Tibial nerve (tissue), 4 donors: ENCODE measurements at places on chromosomes 12 and 14.

DNA sequence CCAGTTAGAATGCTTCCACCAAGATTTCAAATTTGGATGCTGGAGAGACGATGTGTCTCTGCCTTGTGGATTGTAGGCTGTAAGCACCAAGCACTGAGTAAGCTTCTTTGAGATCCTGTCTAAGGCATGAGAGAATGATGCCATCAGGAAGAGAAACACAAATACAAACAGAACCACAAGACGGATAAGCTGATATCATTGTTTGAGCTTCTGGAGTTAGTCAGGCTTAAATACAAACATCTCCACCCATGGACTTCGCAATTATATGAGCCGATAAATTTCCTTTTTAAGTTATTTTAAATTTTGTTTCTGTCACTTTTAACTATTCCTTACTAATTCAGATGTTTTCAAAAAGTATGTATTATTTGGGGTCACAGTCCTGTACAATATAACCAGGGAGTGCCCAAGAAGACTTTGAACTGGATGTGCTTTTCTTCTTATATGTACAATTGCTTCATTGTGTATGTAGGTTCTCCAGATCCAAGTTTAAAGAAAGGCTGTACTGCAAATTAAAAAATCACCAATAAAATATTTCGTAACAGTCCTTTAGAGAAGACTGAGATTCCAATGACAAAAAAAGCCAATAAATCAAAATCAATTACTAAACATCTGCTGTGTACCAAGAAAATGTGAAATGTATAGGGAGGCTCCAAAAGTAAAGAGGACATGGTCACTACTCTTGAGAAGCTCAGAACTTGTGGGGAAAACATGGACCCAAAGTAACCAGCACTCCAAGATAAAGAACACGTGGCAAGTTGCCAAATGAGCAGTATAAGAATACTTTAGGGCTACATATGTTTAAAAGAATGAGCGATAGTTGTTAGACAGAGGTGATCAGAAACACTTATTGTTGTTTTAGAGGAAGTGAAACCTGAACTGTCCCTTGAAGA is 274.1 kb downstream of the ADAMTS20 start:
- no peak overlapping the region for H3K4me3 ChIP-seq
- no peak overlapping the region for H3K27ac ChIP-seq
- no peaks in the 10 kb centered on the region for H3K27me3 ChIP-seq
- no peaks in the 10 kb centered on the region for H3K36me3 ChIP-seq

- no peaks in the 10 kb centered on the region for H3K27me3 ChIP-seq
- no peaks in the 10 kb centered on the region for H3K4me1 ChIP-seq
- H3K27ac ChIP-seq: no peak overlapping the region
- H3K36me3 ChIP-seq: no peaks in the 10 kb centered on the region
- H3K4me3 ChIP-seq: no peak overlapping the region
- DNase-seq: no peak
These were observed 170.6 kb downstream of the CRADD start for GRCh38 chr12:93847517-93848474.

GRCh38 chr12:95102916-95103671 is 29.7 kb upstream of the NR2C1 start:
- H3K4me3 ChIP-seq: no peak overlapping the region
- no peaks in the 10 kb centered on the region for H3K27me3 ChIP-seq
- H3K36me3 ChIP-seq: no peaks in the 10 kb centered on the region
- no peaks in the 10 kb centered on the region for H3K4me1 ChIP-seq

DNA sequence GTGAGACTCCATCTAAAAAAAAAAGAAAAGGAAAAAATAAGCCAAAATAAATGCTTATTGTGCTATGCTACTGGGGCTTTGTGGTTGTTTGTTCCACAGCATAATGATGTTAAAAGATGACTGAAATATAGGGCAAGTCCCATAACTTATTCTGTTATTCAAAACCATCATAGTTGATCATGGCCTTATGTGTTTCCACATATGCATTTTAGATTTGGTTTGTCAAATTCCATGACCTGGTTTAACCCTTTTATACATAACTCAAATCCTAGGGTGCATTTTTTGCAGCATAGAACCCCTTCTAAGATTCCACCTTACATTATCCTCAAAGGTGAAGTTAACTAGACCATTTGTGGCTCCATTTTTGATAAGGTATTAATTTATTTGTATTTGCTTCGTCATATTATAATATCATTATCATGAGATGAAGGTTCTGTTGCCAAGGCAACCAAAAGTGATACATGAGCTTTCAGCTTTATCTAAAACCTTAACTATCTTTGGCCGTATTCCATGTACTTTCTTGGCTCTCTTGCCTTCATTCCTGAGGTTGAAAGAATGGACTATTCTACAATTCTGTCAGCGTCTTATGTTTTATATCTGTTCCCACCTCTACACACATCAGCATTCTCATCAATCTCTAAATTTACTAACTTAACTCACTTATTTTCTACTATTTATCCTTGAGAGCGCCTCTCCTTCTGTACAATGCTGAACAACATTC is 138.7 kb upstream of the DYRK2 start:
- H3K27ac ChIP-seq: no peak overlapping the region
- no peaks in the 10 kb centered on the region for H3K36me3 ChIP-seq
- DNase-seq: no peak
- H3K27me3 ChIP-seq: no peaks in the 10 kb centered on the region
- H3K4me3 ChIP-seq: no peak overlapping the region

GRCh38 chr14:92633274-92633616 is 115.2 kb downstream of the LGMN start:
- no peak overlapping the region for H3K4me3 ChIP-seq
- H3K4me1 ChIP-seq: peaks cover 14% of the 10 kb centered on the region
- DNase-seq: no peak

DNA sequence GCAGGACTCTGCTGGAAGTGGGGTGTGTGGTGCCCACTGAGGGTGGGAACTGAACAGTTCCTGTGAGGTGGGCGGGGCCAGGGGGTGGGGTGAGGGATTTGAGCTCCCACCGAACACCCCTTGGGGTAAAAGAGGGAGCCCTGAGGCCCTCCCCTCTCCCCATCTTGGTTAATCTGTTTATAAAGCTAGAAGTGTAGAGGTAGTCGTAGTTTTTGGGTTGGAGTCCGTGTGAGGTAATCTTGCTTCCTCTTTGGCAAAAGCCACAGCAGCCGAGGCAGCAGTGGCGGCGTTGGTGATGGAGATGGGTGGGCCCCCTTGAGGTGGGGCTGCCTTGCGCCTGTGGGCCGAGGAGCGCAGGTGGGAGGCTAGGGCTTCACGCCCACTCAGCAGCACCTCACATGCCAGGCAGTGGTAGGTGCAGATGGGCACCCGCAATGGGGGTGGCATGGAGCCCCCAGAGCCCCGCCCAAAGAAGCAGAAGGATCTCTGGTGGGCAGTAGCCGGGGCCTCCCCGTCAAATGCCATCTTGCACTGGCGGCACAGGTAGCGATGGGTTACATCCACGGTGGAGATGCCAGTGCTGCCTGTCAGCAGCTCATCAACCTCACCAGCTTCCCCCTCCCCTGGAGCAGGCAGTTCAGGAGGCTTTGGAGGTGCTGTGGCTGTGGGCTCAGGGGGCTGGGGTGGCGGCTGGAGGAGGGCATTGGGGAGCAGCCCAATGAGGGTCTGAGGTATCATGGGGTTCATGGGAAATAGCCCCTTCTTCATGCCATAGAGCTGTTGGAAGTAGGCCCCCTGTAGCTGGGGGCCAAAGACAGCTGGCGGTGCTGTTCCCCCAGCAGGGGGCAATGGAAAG is 29.6 kb downstream of the ZFHX2 start:
- no peak overlapping the region for H3K4me3 ChIP-seq
- H3K36me3 ChIP-seq: no peaks in the 10 kb centered on the region
- no peak overlapping the region for H3K27ac ChIP-seq
- no peaks in the 10 kb centered on the region for H3K27me3 ChIP-seq
- DNase-seq: no peak

DNA sequence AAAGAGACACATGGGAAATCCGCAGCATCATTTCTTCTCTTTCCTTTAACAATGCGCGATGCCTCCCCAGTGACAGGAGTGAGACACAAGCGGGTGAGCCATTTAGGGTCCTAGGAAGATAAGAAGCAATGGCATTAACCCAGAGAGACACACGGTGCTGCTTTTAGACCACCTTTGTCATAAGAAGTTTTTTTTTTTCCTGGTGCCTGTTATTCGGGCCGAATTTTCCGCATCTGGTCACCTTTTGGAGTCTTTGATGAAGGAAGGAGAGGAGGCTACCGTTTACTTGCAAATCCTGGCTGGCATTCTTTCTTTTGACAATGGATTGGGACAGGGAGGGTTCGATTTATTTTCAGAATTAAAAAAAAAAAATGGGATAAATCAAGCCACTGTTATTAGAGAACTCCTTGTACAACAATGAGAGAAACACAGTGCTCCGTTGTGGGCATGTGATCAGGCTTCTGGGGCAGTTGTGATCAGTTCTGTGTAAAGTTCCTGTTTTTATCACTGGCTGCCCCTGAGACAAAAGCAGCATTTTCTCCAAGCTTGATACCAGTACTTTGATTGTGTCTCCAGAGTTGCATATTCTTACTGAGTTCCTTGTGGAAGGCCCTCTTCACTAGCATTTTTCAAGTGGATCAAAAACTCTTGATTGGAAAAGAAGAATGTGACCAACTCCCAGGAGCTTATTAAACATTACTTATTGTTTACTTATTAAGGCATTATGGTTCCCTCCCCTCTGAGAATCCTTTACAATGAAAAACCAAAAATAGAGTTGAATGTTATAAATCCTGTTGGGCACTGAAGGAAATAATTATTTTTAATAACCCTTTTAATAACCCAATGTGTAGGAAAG is 1.1 kb downstream of the DIP2B start:
- H3K4me3 ChIP-seq: peak overlapping the region; percentile 75
- no peaks in the 10 kb centered on the region for H3K36me3 ChIP-seq

GRCh38 chr12:80053051-80053790 is 46.1 kb upstream of the OTOGL start:
- H3K36me3 ChIP-seq: no peaks in the 10 kb centered on the region
- DNase-seq: peak; percentile 73
- H3K4me1 ChIP-seq: peaks cover 19% of the 10 kb centered on the region
- H3K27ac ChIP-seq: no peak overlapping the region
- H3K4me3 ChIP-seq: no peak overlapping the region
- H3K27me3 ChIP-seq: no peaks in the 10 kb centered on the region

DNA sequence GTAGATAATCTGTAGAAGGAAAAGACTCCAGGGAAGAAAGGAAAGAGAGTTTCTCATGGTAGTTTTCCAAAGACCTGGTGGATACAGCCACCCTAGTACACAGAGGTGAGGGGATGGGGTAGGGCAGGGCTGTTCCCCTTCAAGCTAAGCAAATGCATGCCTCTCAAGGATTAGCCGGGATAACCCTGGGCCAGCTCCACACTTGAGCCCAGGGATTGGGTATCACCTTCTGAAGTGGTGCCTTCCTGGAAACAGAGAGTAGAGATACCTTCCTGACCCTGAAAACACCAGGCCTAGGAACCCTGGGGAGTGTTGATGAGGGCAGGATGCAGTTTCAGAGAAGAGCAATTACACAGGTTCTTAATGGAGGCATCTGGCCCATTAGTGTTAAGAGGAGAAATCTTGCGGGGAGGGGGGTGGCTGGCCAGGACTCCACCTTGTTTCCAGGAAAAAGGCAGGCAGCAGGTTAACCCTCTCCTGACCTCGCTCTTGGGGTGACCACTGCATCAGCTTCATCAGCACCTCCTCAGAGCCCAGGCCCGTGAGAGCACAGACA is 106.9 kb upstream of the TMEM233 start:
- no peak overlapping the region for H3K4me3 ChIP-seq
- H3K4me1 ChIP-seq: no peaks in the 10 kb centered on the region
- no peak for DNase-seq
- no peaks in the 10 kb centered on the region for H3K36me3 ChIP-seq
- H3K27me3 ChIP-seq: no peaks in the 10 kb centered on the region

GRCh38 chr12:45601390-45601789 is 128.1 kb upstream of the ARID2 start:
- DNase-seq: no peak
- no peak overlapping the region for H3K27ac ChIP-seq
- H3K4me3 ChIP-seq: no peak overlapping the region
- H3K27me3 ChIP-seq: no peaks in the 10 kb centered on the region
- no peaks in the 10 kb centered on the region for H3K36me3 ChIP-seq

DNA sequence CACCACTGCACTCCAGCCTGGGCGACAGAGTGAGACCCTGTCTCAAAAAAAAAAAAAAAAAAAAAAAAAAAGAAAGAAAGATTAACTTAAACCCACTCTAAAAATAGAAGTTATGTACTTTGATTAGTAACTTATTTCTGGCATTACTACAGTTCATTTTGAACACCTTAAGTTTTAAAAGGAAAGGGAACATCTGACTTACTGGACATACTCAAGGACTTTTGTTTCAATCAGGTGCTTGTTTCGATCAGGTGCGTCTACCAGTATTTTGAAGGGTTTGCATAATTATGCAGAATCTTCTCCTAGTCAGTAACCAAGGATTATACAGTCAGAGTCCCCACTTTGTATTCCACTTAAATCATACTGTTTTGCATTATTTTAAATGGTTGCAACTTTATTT is 105.6 kb downstream of the DERA start:
- no peak overlapping the region for H3K27ac ChIP-seq
- no peak overlapping the region for H3K4me3 ChIP-seq
- no peaks in the 10 kb centered on the region for H3K36me3 ChIP-seq
- no peak for DNase-seq

GRCh38 chr14:104656014-104656714 is 33.3 kb upstream of the INF2 start:
- H3K27ac ChIP-seq: no peak overlapping the region
- no peak overlapping the region for H3K4me3 ChIP-seq
- H3K36me3 ChIP-seq: no peaks in the 10 kb centered on the region
- H3K27me3 ChIP-seq: no peaks in the 10 kb centered on the region
- peaks cover 11% of the 10 kb centered on the region for H3K4me1 ChIP-seq

- no peak for DNase-seq
- no peak overlapping the region for H3K27ac ChIP-seq
These were observed 314.7 kb upstream of the ATP2B1 start for GRCh38 chr12:90023207-90023900.

DNA sequence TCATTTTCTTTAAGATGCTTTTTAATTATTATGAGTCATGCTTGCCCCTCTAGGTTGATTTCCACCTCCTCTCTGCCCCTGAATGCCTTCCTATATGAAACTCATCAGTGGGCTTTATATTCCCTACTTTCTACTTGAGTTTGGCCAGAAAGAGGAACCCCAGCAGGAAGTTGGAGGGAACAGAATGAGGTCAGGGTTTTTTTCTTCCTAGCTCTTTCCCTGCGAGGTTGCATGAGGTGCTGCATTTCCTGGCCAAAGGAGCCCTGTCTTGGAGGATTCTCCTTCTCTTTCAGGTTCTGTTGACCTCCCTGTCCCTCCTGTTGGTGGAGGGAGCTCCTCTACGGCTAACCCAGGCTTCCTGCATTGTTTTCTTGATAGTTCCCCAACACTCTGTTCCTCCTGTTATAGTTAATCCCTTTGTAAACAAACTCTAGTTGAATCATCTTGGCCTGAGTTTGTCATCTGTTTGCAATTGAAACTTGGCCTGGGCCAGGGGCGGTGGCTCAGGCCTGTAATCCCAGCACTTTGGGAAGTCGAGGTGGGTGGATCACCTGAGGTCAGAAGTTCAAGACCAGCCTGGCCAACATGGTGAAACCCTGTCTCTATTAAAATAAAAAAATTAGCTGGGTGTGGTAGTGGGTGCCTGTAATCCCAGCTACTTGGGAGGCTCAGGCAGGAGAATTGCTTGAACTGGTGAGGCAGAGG is 15.3 kb upstream of the SPIC start:
- H3K27ac ChIP-seq: no peak overlapping the region
- H3K4me3 ChIP-seq: no peak overlapping the region
- H3K4me1 ChIP-seq: no peaks in the 10 kb centered on the region

GRCh38 chr12:27553941-27554340 is 29.9 kb downstream of the PPFIBP1 start:
- peak overlapping the region; percentile 77 for H3K27ac ChIP-seq
- peak overlapping the region; percentile 32 for H3K4me3 ChIP-seq
- H3K27me3 ChIP-seq: no peaks in the 10 kb centered on the region
